ENCODE measurements at places on chromosomes 5 and 9. TPM values are rescaled to one million over a fixed set of nuclear protein-coding genes. Genes with fewer than 3 reads are reported as not detected.

- DNase-seq = no peak
These were observed 713.4 kb upstream of the ACO1 start for GRCh38 chr9:31671011-31671410.

- DNase-seq = no peak
These were observed 196.5 kb downstream of the TLE1 start for GRCh38 chr9:81492710-81493447.

DNA sequence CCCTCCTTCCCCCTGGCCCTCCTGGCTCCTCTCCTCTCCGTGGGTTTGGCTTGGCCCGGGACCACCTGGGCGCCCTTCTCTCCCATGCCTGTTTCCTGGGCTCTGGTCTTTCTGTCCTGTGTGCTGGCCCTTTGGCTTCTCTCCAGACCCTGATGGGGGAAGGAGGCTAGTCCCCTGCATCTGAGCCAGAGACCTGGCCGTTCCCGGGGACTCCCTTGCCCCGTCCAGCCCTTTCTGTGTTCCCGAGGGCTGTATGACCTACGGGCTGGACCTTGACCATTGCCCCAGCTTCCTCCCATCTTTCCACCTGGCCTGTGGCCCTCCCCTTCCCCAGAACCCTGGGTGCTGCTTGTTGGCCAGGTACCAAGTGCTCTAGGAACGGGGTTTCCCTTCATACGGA is 8.4 kb downstream of the NELFB start:
- no peak for DNase-seq

DNA sequence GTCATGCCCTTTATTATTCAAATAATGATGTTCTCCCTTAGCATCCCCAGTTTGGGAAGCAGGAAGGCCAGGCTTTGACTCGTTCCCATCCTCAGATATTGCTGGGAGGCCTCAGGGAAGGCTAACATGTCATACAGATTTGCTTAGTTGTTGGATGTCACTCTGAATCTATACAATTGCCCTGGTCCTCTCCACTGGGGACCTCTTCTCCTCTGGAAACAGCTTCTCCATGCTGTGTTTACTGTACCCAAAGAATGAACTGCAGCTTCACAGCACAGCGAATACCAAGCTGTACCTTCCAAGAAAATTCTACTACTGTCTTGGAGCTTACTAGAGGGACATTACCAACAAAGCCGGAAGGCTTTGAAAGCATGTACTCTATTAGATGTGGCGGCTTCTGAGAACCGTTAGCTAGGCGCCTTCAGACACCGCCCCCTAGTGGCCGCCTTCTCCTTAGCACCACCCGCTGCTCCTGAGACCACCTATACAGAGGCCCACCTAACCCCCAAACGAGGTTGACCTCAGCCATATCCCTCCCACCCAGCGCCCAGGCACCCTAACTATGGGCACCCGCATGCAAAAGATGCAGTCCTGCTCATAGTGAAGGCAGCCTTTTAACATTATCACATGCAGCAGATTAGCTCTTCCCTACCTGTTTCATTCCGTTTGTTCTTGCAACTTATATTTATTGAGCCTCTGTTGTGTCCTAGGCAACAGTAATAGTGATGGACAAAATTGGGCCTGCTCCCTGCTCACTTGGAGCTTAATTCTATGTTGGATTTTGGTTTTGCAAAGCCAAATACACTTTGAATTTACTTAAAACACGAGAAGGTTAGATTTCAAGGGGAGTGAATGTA is 34.9 kb upstream of the FOXI1 start:
- DNase-seq = no peak

- no peak for DNase-seq
These were observed 18.0 kb downstream of the MGAT1 start for GRCh38 chr5:180784497-180785097.

GRCh38 chr5:173354645-173355044 is 26.4 kb upstream of the STC2 start:
- no peak for DNase-seq

- DNase-seq = no peak
These were observed 51.3 kb downstream of the LHFPL2 start for GRCh38 chr5:78597068-78597973.

The CCDC180 gene
- 2.9 TPM for total RNA-seq

The TUSC1 gene
- 30.5 TPM for total RNA-seq
